ENCODE measurements at places on chromosomes 16 and 17. TPM values are rescaled to one million over a fixed set of nuclear protein-coding genes. Genes with fewer than 3 reads are reported as not detected.

CMTM4 gene
- total RNA-seq = 64.4 TPM

KRTAP16-1 gene
- not detected for total RNA-seq

GLOD4 gene
- 99.4 TPM for total RNA-seq

DNA sequence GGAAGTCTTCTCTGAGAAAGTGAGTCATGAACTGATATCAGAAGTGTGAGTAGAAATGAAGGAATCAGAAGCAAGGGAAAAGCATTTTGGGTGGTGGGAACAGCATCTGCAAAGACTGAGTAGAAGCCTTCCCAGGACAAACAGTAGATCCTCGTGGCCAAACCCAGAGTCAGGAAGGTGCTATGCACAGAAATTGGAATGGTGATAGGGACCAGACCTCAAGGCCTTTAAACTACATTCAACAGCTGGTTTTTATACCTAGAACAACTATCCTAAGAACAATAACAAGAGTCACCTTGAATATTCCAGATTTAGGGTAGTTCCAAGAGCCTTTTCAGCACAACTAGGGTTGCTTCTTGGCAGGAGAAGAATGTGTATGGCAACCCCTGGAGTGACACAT, 15.3 kb downstream of the ABAT start:
- no peak for DNase-seq
- H3K27me3 ChIP-seq = no peaks in the 10 kb centered on the region
- H3K36me3 ChIP-seq = peaks cover 12% of the 10 kb centered on the region
- peaks cover 14% of the 10 kb centered on the region for H3K4me1 ChIP-seq
- no peak overlapping the region for H3K27ac ChIP-seq
- no peak overlapping the region for H3K4me3 ChIP-seq

GRCh38 chr17:34011599-34011998, 243.5 kb upstream of the CCL2 start:
- H3K36me3 ChIP-seq = no peaks in the 10 kb centered on the region
- no peak overlapping the region for H3K27ac ChIP-seq
- H3K27me3 ChIP-seq = peaks cover 3% of the 10 kb centered on the region
- no peak overlapping the region for H3K4me3 ChIP-seq
- no peaks in the 10 kb centered on the region for H3K4me1 ChIP-seq

- no peak overlapping the region for H3K27ac ChIP-seq
- H3K4me1 ChIP-seq = peaks cover 41% of the 10 kb centered on the region
- no peak for DNase-seq
- H3K27me3 ChIP-seq = peaks cover 27% of the 10 kb centered on the region
- no peak overlapping the region for H3K4me3 ChIP-seq
- no peaks in the 10 kb centered on the region for H3K36me3 ChIP-seq
Measured at GRCh38 chr17:14318109-14318917, 17.4 kb downstream of the HS3ST3B1 start.

- H3K36me3 ChIP-seq = no peaks in the 10 kb centered on the region
- no peak overlapping the region for H3K27ac ChIP-seq
- DNase-seq = no peak
- H3K4me3 ChIP-seq = no peak overlapping the region
- H3K4me1 ChIP-seq = peaks cover 9% of the 10 kb centered on the region
Measured at GRCh38 chr17:79213305-79213704, 138.7 kb downstream of the ENGASE start.

GRCh38 chr17:15969463-15969862, 24.5 kb downstream of the ADORA2B start:
- H3K36me3 ChIP-seq = no peaks in the 10 kb centered on the region
- H3K27ac ChIP-seq = no peak overlapping the region
- no peaks in the 10 kb centered on the region for H3K27me3 ChIP-seq

GRCh38 chr17:29138184-29138955, 41.8 kb downstream of the MYO18A start:
- H3K4me3 ChIP-seq = no peak overlapping the region
- H3K36me3 ChIP-seq = no peaks in the 10 kb centered on the region
- H3K4me1 ChIP-seq = peaks cover 23% of the 10 kb centered on the region
- H3K27me3 ChIP-seq = no peaks in the 10 kb centered on the region
